CD8-positive, alpha-beta memory T cell (primary cell): ENCODE measurements at places on chromosomes 12 and 14. TPM values are rescaled to one million over a fixed set of nuclear protein-coding genes. Genes with fewer than 3 reads are reported as not detected.

Gene LALBA
- not detected for polyA plus RNA-seq

Gene CARMIL3
- polyA plus RNA-seq: 0.14 TPM

Gene CPNE6
- not detected for polyA plus RNA-seq

Gene ST8SIA1
- polyA plus RNA-seq: 4.5 TPM

Gene AQP6
- polyA plus RNA-seq: not detected

Gene PABPN1
- 125 TPM for polyA plus RNA-seq

Gene PRB2
- not detected for polyA plus RNA-seq

Gene SYT10
- not detected for polyA plus RNA-seq

Gene CISTR
- polyA plus RNA-seq: not detected
